ENCODE measurements at places on chromosomes 5 and 9. TPM values are rescaled to one million over a fixed set of nuclear protein-coding genes. Genes with fewer than 3 reads are reported as not detected.

The EXOSC3 gene
- 17.2 TPM for polyA plus RNA-seq

The MOB3B gene
- not detected for polyA plus RNA-seq

The ITK gene
- 183 TPM for polyA plus RNA-seq

The OR1J2 gene
- not detected for polyA plus RNA-seq

The ELL2 gene
- polyA plus RNA-seq: 2.0 TPM

The SLC36A2 gene
- not detected for polyA plus RNA-seq

The NAIP gene
- 2.2 TPM for polyA plus RNA-seq

The CCL19 gene
- polyA plus RNA-seq: not detected

The C9orf50 gene
- polyA plus RNA-seq: not detected

The QRFP gene
- polyA plus RNA-seq: not detected

DNA sequence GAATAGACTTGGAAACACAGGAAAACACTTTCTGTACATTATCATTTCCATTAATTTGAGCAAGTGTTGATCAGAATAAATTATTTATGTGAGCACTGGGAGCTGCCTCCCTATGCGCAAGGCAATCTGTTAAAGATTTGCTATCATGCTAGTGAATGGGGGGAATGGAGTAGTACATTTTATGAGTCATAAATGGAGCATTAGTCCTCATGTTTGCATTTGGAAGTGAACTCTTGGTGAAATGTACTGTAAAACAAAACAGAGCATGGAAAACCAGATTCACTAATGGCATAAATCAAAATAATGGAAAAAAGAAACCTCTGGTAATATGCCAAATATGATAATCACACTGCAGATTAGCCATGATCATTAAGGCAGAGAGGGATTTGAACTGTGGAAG, 40.5 kb upstream of the TMC1 start:
- no peaks in the 10 kb centered on the region for H3K4me1 ChIP-seq
- no peaks in the 10 kb centered on the region for H3K27me3 ChIP-seq

GRCh38 chr9:15725953-15726352, 173.1 kb downstream of the CCDC171 start:
- no peak overlapping the region for H3K27ac ChIP-seq
- H3K4me3 ChIP-seq: no peak overlapping the region
- no peaks in the 10 kb centered on the region for H3K4me1 ChIP-seq
- no peak for DNase-seq
- no peaks in the 10 kb centered on the region for H3K36me3 ChIP-seq

GRCh38 chr5:147912011-147912410, 5.7 kb upstream of the C5orf46 start:
- no peak overlapping the region for H3K27ac ChIP-seq
- H3K4me3 ChIP-seq: no peak overlapping the region
- no peaks in the 10 kb centered on the region for H3K4me1 ChIP-seq
- no peak for DNase-seq

DNA sequence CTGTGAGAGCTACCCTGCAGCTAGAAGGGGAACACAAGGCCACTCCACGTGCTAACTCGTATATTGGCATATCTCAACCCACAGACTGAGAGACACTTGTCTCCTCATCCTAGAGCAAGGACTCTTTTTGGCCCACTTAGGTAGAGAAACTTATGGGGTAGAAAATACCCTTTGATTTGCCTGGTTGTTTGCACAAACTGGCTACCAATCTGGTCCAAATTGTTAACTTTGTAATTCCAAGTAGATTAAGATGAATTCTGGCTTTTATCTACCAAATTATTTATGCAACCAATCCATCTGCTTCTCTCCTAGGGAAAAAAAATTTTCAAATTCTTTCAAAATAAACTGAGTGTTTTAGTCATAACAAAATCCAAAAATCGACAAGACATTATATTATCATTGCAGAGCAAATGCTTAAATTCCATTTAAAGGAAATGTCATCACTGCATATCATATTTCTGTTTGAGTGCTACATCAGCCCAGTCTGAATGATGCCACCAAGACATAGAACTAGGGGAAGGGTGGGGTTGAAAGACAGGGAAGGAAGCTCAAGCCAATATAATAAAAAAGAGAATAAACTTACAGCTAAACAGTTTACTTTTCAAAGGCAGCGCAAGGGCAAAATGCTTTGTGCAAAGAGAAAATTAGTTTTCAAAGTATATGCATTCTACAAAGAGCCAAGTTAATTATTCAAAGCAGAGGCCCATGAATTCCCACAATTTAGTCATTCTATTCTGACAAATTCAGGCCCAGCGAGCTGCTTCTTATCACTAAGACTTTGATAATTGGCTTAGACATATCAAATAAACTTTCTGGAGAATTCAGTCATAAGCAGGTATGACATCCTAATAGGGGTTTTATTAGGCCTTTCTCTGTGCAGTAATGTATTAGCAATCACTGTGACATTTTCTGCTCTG, 198.0 kb downstream of the CAAP1 start:
- H3K27ac ChIP-seq: no peak overlapping the region
- DNase-seq: no peak
- H3K4me1 ChIP-seq: no peaks in the 10 kb centered on the region
- no peaks in the 10 kb centered on the region for H3K27me3 ChIP-seq

DNA sequence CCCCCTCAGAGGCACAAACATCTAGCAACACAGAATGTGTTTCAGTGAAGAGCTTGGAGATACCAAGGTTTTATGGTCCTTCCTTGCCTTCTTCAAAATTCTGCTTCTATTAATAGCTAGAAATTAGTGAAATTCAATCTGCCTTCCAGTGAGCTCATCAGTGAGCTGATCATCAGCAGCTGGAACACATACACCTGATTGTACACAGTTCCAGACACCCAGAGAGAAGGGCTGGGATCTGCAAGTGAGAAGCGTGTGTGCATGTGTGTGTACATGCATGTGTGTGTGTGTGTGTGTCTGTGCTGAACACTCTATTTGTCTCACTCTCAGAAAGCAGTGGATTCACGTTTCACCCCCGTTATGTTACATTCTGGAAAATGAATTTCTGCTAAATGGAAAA, 28.5 kb downstream of the CFAP90 start:
- H3K36me3 ChIP-seq: no peaks in the 10 kb centered on the region
- H3K4me3 ChIP-seq: no peak overlapping the region
- no peaks in the 10 kb centered on the region for H3K4me1 ChIP-seq
- no peak for DNase-seq

DNA sequence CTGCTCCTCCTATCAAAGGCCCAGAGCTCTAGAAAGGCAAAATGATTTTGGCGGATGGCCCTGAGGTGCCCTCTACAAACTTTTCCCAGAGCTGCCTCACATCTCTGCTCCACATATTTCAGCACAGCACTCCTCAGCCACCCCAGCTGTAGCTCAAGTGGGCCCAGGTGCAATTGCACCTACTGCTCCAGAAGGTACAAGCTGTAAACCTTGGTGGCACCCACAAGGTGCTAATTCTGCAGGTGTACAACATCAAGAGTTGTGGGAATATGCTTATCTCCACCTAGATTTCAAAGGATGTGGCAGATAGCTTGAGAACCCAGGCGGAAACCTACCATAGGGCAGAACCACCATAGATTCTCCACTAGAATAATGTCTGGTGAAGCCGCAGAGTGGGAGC, 432.2 kb downstream of the TMEM232 start:
- H3K36me3 ChIP-seq: no peaks in the 10 kb centered on the region
- H3K27me3 ChIP-seq: no peaks in the 10 kb centered on the region
- no peak for DNase-seq
- no peak overlapping the region for H3K4me3 ChIP-seq
- no peaks in the 10 kb centered on the region for H3K4me1 ChIP-seq

DNA sequence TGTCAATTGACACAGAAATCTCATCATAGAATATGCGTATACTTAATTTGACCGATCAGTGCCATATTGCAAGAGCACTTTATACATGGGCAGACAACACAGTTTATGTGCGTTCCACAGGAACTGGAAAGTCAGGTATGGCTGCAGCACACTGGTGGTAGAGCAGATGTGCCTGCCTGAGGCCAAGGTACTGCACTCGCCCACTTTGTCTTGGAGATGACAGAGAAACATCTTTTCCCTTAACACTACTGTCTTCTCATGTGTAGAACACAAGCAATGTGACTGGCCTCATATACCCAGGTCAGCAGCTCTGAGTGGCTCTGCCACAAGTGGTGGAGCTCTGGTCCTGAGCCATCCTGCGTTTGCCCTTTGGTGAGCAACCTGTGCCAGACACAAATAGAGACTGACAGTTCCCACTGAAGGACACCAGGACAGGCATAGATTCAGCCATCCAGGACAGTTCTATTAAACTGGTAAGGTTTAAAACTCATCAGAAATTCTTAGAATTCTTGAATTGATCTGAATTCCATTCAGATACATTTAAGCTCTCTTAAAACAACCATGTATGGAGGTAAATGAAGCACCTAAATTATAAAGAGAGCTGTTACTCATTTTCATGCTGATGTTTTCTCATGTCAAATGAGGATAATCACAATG, 21.0 kb upstream of the PPP2CA start:
- H3K36me3 ChIP-seq: no peaks in the 10 kb centered on the region
- no peak overlapping the region for H3K27ac ChIP-seq
- H3K4me3 ChIP-seq: no peak overlapping the region
- no peaks in the 10 kb centered on the region for H3K27me3 ChIP-seq
- H3K4me1 ChIP-seq: no peaks in the 10 kb centered on the region
- DNase-seq: no peak

GRCh38 chr5:131846536-131846935, 49.7 kb upstream of the FNIP1 start:
- no peaks in the 10 kb centered on the region for H3K27me3 ChIP-seq
- H3K4me1 ChIP-seq: no peaks in the 10 kb centered on the region
- no peak overlapping the region for H3K4me3 ChIP-seq
- H3K27ac ChIP-seq: no peak overlapping the region
- no peaks in the 10 kb centered on the region for H3K36me3 ChIP-seq
